ENCODE measurements at places on chromosomes 5 and 9.

- DNase-seq, result no peak
These were observed 154.8 kb downstream of the PAX5 start for GRCh38 chr9:36878986-36879982.

DNA sequence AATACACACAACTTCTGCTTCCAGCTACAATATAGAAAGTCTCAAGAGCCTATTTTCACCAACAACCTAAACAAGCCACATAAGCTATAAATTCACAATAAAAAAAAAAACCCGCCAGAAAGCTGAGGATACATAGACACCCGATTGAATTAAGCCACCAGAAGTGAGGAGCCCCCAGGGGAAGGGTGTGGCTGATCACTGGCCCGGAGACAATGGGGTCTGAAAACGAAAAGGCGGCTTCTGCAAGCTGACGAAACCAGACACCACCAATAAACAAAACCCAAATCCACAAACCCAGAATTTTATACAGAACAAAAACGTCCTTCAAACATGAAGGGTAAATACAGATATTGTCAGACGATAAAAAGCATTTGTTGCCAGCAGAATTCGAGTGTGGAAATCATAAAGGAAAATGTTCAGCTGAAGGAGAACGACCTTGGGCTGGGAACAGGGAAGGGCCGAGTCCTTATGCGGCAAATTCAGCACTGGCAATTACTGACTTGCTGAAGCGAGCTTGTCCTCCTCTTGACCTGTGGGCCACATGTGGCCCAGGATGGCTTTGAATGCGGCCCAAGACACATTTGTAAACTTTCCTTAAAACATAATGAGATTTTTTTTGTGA is 39.6 kb upstream of the CEP72 start:
- no peak for DNase-seq

GRCh38 chr9:35937227-35937626 is 20.7 kb downstream of the OR2S2 start:
- DNase-seq, result no peak

DNA sequence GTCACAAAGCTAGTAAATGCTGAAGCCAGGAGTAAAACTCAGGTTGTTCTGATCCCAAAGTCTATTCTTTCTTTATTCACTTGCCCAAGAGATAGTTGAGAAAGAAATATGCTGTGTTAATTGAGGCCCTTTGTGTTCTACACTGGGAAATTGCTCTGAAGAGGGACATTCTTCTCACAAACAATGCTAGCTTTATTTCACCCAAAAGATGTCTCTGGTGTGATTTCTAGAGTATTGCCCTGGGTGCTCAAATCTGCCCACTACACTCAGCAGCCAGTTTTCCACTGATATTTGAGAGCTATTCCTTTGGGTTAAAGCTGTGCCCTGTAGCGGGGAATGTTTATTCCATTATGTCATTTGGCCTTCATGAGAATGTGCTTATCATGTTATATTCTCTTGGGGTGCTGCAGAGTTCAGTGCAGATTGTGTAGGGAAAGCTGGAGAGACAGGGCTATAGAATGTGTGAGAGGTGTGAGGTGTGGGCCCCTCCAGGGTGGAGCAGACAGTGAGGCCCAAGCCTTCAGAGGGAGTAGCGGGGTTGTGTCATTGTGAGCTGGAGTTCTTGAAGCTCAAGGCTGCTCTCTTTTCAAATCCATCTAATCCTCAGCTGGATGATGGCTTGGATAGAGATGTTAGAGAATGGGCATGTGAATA is 21.0 kb upstream of the C5orf63 start:
- DNase-seq, result no peak

GRCh38 chr5:88944751-88945531 is 62.0 kb upstream of the MEF2C start:
- DNase-seq, result no peak

GRCh38 chr5:151615431-151615830 is 24.3 kb upstream of the FAT2 start:
- DNase-seq, result no peak

DNA sequence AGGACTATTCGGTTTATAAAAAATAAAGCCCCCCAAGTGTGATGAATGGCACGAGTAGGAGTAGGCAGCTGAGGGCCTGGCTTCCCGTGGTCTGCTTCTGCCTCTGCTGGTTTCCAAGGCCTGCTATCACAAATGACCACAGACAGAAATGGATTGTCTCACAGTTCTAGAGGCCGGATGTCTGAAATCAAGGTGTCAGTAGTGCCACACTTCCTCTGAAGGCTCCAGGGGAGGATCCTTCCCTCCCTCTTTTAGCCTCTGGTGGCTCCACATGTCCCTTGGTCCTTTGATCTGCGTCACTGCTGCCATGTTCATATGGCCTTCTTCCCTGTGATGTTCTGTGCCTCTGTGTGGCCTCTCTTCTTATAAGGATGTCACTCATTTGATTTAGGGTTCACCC is 15.1 kb downstream of the PRKACG start:
- DNase-seq, result no peak

DNA sequence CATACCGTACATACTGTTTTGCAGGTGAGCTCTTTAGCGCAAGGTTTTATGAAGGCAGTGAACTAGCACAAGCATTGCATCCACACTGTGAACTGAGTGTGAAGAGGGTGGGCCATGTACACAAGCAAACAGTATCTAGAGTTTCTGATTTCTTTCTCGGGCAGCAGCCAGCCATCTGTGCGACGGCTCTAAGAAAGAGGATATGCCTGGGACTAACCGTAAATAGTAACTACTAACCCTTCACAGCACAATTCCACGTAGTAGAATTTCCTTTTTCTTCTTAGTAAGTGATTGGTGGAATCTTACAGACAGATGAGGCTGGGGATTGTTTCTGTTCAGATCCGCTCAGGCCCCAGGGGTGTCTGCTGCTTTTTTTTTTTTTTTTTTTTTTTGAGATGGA is 89.0 kb downstream of the DRD1 start:
- no peak for DNase-seq

DNA sequence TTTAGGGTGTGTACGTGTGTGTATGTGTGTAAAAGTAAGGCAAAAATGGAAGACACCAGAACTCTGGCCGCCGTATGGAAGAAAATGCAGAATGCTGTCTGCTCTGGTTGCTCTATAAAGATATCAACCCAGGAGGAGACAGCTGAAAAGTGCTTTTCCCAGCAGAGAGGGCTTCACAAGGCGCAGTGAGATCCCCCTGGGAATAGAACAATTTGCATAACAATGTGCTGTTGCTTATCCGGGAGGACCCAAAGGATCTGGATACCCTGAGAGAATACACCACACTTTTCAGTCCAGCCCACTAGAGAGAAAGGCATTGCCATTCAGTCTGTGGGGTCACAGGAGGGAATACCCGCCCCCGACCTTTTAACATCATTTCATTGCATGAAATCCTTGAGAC is 230.6 kb downstream of the EBF1 start:
- DNase-seq, result no peak

GRCh38 chr9:74642376-74642775 is 145.2 kb downstream of the RORB start:
- no peak for DNase-seq
